ENCODE measurements at places on chromosomes 7 and 10.

GRCh38 chr10:79133416-79133815, 64.7 kb downstream of the ZMIZ1 start:
- no peak for DNase-seq

- DNase-seq = no peak
Measured at GRCh38 chr10:75525646-75526045, 94.2 kb downstream of the LRMDA start.

GRCh38 chr7:8357536-8357935, 75.9 kb upstream of the NXPH1 start:
- peak; percentile 9 for DNase-seq

GRCh38 chr7:40966693-40967092, 736.2 kb downstream of the INHBA start:
- DNase-seq = no peak

DNA sequence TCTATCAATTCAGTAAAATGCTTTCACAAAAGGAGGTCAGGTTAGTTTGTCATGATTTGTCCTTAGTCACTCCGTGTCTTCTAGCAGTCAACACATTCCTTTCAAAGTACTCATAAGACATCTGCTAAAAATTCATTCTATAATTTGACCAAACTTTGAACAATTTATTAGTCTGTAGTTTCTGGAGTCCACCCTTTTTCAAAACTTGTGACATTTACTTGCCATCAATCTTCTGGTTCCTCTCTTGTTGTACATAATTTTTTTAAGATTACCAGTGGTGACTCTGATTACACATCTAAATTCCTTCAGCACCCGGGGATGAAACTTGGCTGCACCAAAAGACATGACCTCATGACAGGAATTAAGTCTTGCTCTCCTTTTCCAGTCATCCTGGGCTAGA, 130.1 kb downstream of the NEBL start:
- no peak for DNase-seq

GRCh38 chr7:34928052-34928451, 109.2 kb downstream of the DPY19L1 start:
- DNase-seq = peak; percentile 75

- DNase-seq = no peak
Measured at GRCh38 chr7:26381476-26382353, 90.1 kb downstream of the SNX10 start.

- no peak for DNase-seq
Measured at GRCh38 chr10:85604136-85604725, 762.4 kb downstream of the GRID1 start.

GRCh38 chr10:126519185-126519584, 130.9 kb upstream of the ADAM12 start:
- DNase-seq = no peak

GRCh38 chr10:125084614-125085257, 75.6 kb downstream of the CTBP2 start:
- DNase-seq = no peak

DNA sequence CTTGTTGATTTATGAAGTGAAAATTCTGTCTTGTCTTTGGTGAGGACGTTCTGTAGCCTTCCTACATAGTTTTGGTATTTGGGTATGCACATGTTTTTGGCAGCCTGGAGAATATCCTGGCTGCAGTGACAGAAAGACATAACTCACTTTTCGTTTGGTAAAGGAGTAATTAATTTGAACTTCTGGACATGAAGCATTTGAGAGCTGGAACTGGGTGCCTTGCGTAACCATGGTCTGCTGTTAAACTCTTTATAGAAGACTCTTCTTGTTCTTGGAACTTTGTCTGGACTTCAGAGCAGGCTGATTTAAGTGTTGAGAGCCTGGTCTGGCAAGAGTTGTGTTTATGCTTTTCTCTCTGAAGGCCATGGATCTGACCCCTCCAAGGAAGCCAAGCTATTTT, 231.3 kb downstream of the LRMDA start:
- DNase-seq = no peak

- no peak for DNase-seq
Measured at GRCh38 chr10:80649183-80649582, 111.5 kb downstream of the SH2D4B start.

- DNase-seq = no peak
Measured at GRCh38 chr7:69540287-69540686, 58.0 kb upstream of the AUTS2 start.

GRCh38 chr10:132536241-132536876, 1.2 kb upstream of the INPP5A start:
- DNase-seq = peak; percentile 51

DNA sequence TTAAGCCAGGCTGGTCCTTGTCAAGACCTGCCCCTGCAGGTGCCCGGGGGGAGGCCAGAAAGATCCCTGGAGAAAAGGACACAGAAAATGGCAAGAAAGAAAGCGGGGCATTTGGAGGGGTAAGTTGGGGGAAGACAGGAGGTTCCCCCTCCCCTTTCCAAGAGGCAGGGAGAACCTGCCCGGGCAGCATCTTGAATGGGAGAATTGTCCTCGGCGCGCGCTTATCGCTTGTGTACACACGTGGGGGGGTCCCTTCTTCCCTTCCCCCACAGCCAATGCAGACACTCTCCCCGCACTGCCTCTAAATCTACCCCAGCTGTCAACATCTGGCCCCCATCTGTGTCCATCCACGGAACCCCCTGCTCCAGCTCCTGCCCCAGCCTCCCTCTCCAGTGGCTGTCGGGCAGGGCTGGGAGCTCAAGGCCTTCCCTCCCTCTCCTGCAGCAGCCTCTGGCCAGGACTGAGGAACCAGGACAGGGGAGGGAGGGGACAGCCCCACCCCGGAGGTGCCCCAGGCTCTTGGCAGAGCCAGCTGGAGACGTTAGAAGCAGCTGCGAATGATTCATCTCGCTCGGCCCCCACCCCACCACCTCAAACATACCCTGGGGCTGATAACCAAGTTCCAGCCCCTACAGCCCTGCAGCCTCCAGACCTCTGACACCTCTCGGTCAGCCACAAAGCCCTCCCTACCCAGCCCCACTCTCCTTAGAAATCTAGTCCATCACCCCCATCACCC, 25.3 kb downstream of the EPHB4 start:
- DNase-seq = peak; percentile 57

DNA sequence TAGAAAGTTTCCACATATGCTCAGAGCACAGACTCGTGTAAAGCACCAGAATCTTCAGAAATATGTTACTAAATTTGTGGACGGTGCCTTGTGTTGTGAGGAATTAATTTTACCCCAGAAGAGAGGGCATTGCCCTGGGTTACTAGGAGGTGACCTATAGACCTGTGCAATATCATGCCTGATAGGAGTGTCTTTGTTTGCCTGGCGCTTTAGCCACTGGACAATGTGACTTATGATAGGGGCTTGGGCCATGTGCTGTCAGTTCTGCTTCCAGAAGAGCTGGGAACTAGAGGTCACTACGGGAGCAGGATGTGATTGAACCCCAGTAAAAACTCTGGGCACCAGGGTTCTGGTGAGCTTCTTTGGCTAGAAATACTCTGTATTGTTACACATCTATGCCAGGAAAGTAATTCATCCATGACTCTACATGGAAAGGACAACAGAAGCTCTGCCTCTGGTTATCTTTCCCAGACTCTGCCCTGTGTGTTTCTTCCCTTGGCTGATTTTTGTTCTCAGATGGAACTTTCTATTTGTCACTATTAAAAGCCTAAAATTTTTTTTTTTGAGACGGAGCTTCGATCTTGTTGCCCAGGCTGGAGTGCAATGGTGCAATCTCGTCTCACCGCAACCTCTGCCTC, 75.5 kb downstream of the SIRT1 start:
- DNase-seq = no peak

GRCh38 chr7:672891-673290, 53.6 kb upstream of the DNAAF5 start:
- no peak for DNase-seq

DNA sequence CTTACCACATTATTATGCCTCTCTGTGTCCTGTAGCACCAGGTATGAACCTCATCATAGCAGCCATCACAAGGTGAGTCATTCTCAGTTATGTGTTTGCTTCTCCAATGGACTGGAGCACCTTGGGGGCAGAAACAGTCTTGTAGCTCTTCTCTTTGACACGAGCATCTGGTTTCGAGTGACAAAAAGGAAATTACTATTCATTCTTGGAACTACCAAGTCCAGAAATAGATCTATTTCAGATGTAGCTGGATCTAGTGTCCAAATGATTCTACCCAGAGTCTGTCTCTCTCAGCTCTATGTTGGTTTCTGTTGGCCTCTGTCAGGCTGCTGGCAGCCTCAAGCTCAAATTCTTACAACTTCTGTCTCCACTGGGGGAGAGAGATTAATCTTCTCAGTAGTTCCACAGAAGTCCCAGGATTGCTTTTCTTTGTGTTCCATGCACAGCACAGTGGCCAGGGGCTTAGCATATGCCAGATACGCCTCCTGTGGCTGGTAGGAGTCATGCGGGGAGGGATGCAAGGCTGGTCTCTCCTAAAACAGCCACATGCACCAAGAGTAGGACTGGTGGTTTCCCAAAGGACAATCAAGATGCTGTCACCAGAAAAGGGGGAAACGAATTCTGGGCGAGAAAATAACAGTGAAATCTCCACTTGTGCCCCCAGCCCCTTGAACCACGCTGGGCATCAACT, 37.2 kb upstream of the PAPSS2 start:
- peak; percentile 65 for DNase-seq

GRCh38 chr7:139775829-139776266, 1.9 kb downstream of the HIPK2 start:
- peak; percentile 92 for DNase-seq

- DNase-seq = peak; percentile 65
Measured at GRCh38 chr7:92880212-92881090, 44.1 kb upstream of the CDK6 start.

GRCh38 chr10:24916365-24916764, 36.0 kb downstream of the PRTFDC1 start:
- DNase-seq = no peak

DNA sequence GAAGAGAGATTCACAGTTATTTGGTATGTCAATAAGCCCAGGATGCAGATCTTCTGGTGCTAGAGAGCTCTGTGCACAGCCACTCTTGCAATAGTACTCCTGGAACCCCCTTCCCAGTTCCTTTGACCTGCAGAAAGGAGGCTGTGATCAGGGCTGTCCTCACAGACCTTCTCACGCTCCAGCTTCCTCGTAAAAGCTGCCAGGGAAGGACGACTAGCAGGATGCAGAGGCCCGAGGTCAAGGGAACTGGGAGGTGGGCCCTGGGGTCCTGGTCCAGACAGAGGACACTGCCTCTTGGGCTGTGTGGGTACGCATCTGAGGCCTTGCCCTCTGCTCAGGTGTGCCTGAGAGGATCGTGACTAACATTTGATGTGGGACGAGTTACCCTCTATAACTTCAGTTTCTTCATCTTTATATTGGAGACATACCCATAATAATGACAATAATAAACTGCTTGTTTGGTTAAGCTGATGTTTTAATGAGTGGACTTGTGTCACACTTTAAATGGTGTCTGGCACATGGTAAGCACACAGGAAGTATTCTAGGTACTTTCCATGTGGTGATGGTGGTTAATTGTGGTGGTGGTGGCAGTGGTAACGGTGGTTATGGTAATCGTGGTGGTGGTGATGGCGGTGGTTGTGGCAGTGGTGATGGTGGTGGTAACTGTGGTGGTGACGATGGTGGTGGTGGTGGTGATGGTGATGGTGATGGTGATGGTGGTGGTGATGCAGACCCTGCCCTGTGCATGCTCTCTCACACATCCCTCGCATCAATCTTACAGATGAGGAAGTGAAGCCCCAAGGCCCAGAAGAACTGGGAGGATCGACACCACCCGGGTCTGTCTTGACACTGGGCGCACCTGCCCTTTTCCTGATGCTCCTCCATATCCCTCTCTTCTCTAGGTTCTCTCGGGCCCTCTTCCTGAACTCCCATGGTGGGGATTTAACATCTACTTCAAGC, 235.2 kb upstream of the GRB10 start:
- no peak for DNase-seq

- DNase-seq = peak; percentile 98
Measured at GRCh38 chr10:125137601-125138438, 22.5 kb downstream of the CTBP2 start.

DNA sequence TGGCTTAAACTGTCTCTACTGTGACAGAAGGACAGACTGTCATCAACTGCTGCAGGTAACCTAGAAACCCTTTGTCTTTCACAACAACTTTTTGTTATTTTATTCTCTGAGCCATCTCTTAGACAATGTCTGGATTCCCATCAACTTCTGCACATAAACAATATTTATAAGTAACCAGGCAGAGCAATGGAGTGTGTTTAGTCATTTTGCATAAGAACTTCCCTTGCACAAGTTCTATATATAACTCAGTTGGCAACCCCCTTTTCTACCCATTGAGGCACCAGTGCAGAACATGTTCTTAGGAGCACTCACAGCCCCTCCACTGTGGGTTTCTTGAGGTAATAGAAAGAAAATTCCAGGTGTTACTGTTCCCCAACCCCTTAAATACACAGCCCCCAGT, 65.0 kb upstream of the IL6 start:
- DNase-seq = peak; percentile 39

GRCh38 chr7:155284496-155285274, 13.0 kb upstream of the INSIG1 start:
- no peak for DNase-seq

- no peak for DNase-seq
Measured at GRCh38 chr7:159317294-159317693, 172.6 kb upstream of the VIPR2 start.

DNA sequence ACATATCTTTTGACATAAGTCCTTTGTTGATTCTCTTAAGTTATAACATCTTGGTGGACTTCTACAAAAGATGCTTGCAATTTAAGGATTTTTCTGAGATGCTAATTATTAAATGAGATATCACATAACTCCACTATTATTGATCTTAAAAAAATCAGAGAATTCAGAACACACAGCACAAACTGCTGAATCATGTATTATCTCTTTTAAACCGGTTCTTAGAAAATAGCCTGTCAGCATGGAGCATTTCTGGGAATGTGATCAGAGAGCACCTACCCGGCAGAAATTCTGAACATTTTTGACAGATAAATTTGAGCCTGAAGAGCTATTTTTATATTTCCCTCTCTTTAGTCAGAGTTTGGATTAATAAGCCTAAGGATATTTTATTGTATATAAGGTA, 50.2 kb upstream of the PCLO start:
- no peak for DNase-seq

DNA sequence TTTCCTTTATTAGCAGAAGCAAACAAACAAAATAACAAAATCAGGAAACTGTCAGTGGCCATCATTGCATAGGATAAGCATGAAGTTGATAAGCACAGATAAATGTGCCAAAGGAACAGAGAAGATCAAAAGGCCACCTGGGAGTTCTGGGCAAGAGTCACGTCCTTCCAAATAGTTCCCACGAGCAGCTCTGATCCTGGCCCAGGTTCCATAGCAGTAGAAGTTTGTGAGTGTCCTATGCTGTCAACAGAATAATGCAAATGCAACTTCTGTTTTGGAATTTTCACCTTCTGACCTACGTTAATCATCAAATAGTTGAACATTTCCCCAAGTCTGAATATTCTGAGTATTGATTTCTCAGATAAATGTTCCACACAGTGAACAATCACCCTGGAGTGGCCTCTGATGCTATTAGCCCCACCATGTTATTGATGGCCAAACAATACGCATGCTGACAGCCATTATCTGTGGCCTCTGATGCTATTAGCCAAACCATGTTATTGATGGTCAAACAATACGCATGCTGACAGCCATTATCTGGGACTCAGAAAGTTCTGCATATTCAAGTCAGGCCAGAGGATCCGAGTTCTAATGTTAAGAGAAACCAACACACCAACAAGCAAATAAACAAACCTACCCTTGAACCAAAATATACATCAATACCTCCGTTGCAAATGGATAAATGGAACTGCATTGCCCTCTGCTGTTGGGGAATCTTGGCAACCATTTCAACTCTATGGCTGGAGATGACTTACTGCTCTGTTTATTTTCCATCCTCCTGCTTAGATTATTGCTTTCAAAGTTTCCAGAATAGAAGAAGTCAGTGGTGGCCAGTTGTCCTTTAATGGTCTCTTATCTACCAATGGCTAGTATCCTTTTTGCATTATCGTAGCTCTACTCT, 63.3 kb downstream of the MRC1 start:
- peak; percentile 66 for DNase-seq

GRCh38 chr10:91775731-91776130, 22.5 kb upstream of the TNKS2 start:
- DNase-seq = no peak
